Astrocyte of the spinal cord (primary cell): ENCODE measurements at places on chromosomes 4 and X.

- no peak for DNase-seq
Observed at GRCh38 chr4:5416637-5417036, 291.7 kb downstream of the EVC2 start.

DNA sequence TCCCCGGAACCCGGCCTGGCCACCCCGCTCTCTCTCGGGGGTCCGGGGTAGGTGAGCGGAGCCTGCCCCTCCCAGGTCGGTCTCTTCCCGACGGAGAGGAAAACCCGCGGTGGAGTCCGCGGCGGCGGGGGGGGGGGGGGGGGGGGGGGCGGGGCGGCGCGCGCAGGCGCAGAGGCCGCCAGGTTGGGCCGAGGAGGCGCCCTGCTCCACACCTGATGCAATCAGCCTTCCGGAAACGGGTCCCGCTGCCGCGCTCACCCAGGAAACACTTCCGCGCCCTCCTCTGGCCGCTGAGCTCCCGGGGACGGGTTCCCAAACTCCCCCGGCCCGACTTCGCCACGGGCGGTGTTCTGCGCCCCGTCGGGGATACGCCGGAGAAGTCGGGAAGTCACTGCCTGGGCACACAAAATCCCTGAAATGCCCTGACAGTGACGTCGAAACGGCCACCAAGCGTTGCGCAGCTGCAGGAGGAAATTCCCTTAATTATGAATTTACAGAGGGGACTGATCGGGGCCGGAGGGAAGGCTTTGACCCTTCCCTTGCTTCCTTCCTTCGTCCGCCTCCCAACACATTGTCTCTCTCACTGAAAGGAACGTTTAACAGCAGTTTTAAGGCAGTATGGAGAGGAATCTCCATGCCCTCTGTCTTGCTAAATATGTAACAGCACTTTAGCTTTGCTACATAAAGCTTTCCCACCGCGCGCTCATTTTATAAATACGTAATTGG is 2.1 kb upstream of the APBB2 start:
- peak; percentile 75 for DNase-seq

DNA sequence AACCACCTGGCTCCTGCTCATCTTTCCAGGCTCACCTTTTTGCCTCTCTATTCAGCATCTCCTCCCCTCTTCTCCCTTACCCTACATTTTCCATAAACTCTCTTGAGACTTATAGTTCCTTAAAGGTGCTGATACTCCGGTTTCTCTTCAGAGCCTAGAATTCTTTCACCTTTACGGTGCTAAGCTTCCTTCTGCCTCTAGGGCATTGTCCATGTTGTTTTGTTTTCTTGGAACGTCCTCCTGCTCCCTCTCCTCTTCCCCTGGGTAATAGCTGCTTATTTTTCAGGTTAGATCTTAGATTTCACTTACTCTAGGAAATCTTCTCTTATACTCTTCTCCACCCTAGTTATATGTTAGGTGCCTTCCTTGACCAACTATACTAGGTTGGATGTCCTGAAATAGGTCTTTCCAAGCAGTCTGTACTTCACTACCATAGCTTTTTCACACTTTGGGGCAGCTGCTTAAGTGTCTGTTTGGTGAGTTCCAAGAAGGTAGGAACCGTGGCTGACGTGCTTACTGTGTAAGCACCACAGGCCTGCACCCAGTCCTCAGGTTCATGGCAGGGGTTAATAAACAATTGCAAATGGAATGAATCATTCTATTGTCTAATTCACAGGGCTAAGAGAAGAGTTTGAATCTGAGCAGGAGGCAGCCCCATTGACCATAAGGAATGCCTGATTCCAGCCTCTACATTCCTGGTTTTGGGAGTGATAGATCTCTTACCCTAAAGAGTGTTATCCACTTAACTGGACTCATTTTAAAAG is 227.5 kb downstream of the MGST2 start:
- peak; percentile 19 for DNase-seq

GRCh38 chr4:156609421-156609820 is 362.2 kb downstream of the PDGFC start:
- no peak for DNase-seq

DNA sequence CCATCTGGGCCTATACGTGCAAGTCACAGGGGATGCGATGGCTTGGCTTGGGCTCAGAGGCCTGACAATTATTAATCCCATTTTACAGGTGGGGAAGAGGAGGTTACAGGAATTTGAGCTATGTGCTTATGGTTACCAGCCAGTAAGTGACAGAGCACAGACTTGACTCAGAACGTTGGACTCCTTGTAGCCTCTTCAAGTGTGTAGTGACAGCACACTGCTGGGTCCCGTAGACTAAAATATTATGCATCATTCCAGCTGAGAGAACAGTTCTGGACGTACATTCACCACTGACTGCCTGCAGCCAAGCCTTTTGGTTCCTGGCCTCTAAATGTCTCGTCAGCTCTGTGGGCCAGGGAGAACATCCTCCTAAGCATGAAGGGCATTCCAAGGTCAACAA is 314.5 kb downstream of the GPAT3 start:
- peak; percentile 72 for DNase-seq

DNA sequence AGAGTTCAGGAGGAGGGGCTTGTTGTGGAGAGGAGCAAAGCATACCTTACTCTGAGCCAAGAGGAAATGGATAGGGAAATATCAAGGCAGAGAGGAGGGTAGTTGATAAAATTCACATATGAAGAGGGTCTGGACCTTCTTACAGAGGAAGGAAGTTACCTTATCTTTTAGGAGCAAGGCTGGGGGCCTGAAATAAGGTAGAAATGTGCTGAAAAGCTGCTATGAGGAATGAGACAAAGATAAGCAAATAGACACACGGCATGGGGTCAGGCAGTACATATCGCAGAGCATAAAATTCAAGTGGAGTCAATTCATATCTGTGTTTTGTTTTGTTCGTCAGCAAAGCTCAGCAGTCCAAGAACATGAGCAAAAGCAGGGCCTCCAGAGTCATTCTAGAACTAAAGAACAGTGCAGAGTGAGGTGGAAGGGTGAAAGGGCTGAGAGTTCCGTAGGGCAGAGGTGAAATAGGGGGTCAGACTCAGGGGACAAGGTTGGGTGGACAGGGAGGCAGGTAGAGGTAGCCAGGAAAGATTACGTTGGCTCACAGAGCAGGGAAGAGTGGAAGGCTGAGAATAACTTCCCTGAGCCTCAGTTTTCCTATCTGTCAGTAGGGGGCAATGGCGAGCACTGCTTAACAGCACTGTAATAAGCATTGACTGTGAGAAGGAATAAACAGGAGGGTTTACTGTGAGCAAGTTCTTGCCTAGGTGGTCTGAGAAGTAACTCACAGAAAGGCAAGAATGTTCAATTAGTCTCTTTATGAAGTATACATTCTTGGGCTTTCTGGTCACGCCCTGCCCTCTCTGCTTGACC is 9.2 kb downstream of the VSIG4 start:
- no peak for DNase-seq

DNA sequence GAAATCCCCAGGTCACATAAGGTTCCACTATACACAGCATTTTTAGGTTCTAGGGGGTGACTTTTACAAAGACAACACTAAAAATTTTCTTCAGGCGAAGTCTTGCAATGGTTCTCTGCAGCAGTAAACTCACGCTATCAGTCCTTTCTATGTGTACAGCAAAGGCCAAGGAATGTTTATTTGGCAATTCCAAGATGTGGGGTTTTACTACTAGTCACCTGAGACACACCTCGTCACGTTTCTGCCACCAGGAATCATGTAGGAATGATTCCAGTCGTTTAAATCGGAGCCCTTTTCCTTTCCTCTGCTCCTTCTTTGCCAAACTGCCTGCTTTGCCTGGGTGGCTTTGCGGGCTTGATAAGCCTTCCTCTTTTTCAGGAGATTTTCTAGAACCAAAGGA is 75.9 kb upstream of the ENPEP start:
- no peak for DNase-seq

- DNase-seq, result no peak
Observed at GRCh38 chrX:40975951-40976350, 109.3 kb upstream of the USP9X start.

GRCh38 chr4:76857074-76857409 is 40.9 kb downstream of the SOWAHB start:
- no peak for DNase-seq

DNA sequence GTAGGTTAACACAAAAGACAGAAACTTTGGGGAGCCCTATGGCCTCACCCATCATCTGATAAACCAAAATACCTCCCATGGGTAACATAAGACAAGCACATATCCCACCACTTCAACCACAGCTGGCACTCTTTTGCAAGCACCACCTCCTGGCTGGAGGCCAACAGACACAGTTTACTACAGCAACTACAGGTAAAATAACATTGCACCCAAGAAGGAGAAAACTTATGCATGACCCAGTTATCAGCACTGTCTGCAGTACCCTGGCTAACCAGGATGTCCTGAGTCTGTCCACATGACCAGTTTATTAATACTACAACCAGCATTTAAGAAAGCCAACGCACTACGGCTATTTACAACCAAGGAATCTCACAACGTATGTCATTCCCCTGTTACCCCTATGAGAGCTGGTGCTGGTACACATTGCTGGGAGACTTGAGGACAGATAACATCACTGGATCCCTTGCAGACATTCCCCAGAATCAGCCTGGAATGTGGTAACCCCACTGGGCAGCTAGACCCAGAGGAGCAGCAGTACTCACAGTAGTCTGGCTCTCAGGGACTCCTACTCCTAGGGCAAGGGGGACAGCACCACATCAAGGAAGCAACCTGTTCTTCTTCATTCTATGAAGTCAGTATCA is 32.0 kb downstream of the ELF2 start:
- DNase-seq, result no peak

DNA sequence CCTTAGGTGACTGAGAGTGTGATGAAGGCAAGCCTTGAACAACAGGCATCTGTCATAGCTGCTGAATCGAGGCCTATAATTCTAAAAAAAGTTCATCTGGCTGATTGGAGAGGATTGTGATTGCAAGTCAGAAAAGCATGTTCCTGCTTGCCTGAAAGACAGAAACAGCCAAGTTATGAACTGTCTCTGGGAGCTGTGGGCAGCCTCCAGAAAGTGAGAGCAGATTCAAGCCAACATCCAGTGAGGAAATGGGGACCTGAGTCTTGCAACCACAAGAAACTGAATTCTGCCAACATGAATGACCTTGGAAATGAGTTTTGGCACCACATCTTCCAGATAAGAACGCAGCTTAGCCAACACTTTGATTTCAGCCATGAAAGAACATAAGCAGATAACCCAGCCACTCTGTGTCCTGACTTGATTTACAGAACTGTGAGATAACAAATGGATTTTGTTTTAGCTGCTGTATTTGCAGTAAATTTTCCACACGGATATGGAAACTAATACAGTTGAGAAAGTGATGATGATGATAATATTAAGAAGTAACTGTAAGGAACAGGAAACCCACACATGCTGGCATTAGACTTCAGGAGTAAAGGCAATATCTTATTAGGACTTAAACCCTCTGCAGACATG is 240.3 kb upstream of the NDST3 start:
- no peak for DNase-seq

DNA sequence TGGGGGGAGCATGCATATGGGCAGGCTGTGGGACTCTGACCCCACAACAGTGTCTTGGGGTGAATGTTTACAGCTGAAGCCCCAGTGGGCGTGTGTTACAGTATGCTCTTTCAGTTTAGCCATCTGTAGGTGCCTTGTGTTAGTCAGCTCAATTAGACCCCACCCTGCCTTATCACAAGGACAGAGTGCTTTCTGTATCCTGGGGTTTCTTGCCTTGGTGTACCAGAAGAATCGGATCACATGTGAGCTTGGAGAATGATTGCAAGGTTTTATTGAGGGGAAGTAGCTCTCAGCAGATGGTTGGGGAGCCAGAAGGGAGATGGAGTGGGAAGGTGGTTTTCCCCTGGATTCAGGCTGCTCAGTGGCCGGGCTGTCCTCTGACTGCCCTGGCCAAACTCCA is 27.3 kb downstream of the SH3BGRL start:
- no peak for DNase-seq

DNA sequence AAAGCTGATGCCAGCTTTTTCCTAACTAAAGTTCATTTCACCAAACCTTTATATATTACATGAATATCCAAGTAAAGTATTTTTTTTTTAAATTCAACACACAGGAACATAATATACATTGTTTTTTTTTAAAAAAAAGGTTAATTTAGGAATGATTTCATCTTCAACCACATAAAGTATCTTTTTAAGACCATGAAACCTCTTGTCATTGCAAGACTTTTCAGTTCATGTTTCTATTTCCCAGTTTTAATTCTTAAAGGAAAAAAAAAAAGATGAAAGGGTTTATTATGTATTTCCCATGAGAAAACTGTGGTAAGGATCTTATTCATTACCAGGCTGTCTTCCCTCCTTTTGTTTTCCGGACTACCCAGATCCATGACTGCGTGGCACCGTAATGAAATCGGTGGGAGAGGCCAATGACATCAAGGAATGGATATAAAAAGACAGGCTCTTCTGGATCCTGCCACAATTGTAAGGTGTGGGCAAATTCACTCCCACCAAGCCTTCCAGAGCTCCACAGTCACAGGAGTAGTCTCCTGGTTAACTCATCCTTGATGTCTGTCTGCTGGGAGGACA is 84.7 kb upstream of the CBR4 start:
- DNase-seq, result no peak

DNA sequence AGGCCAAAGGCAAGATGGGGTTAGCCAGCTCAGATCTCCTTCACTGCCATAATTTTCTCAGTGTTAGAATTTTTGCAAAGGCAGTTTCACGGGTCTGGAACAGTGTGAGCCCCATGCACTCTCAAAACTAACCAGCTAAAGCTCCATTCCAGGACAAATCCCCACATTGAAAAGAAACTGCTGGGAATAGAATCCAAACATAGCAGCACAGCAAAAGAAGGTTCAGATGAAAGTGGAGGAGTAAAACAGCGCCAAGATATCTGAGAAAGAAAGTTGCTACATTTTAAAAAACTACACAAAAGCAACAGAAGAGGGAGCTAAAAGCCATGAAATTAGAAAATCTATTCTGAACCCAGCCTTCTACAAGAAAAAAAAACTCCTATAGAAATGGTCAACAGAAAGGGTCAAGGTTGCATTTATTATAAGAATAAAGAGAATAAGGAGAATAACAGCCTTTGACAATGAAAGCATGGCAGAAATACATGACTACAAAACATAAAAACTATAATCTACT is 39.6 kb upstream of the SLC7A3 start:
- DNase-seq, result peak; percentile 14

- peak; percentile 40 for DNase-seq
Observed at GRCh38 chr4:37767546-37767945, 58.9 kb upstream of the PGM2 start.

DNA sequence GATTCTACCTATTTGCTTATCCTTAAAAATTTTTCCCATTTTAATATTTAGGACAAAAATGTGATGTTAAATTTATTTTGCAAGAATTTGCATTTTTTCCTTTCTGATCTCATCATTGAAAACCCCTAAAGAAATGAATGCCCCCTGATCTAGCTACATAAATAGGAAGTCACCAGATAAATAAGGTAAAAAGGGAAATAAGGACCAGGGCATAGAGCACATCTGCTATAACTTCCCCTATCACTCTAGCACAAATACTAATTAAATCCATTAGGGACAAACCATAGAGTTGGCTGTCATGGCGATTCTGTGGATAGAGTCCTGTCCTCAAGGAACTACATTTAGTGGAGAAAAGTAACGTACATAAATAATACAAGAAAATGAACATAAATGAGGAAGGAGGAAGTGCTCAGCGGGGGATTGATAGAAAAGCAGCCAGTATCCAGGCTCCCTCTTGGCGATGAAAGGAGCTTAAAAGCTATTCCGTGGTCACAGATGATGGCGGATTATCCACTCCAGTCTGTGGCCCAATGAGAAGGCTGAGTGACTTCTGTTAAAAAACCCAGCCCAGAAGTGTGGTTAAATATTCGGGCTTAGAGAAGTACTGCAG is 76.9 kb upstream of the RPL34 start:
- no peak for DNase-seq
